ENCODE measurements at places on chromosomes 1 and 21.

GRCh38 chr1:196105901-196106300 is 502.3 kb downstream of the KCNT2 start:
- DNase-seq = no peak

DNA sequence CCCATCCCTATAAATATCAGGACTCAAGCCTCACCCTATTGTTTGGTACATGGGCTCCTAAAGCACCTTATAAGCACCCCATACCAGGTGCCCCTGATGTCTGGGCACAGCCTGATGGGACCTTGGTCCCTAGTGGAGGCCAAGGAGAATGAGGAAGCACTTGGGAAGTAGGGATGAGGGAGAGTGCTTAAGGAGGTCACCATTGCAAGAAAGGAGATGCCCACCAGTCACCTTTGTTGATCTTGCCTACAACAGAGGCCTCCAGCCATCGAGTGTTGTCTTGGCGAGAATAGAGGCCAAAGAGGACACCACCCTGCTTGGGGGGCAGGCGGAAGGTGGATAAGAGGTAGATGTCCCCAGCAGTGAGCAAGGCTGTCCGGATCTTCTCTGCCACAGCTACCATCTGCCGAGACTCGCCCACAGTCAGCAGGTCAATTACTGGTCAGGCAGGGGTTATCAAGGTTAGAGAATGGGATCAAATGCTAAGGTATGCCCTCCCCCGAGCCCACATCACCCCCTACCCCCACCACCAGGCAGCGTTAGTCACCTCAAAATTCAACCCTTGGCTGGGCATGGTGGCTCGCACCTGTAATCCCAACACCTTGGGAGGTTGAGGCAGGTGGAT is 1.6 kb downstream of the THBS3 start:
- DNase-seq = no peak

DNA sequence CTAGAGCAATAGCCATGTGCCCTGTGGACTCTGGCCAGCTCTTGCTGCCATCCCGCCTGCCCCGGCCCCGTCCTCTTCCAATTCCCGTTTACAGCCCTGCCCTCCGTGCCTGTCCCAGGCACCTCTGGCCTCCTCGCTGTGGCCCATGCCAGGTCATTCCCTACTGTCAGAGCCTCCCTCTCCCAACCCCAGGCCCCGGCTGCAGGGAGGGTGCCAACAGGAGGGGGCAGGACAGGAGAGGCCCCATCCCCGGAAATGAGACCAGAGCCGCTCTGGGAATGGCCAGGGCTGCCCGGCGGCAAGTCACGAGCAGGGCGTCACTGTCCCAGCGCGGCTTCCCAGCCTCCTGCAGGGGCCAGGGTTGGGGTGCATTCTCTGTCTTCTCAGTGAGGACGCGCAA is 23.5 kb upstream of the TSPEAR start:
- no peak for DNase-seq

DNA sequence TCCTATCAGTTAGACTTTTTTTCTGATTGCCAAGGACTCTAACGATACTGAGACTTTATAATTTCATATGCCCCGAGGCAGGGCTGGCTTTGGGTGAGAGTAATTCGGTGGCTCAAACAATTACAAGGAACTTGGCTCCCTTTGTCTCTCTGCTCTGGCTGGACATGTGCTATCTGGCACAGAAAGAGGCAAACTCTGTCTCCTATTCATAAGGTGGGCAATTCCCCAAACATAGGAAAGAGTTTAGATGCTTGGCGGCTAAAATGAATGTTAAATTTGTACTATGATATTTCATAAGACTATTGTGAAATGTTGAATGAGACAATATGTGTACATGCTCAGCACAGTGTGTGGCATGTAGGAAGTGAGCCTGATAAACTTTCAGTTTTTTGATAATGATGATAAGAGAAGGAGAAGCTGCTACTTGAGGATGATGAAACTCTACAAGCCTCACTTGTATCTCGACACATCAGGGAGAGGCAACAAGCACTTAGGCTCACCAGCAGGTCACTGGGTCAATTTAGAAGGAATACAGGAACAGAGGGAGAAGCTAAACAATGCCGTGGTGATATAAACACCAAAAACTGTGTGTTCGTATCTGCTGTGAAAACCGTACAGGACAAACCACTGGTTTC is 12.6 kb upstream of the NTPCR start:
- DNase-seq = no peak

DNA sequence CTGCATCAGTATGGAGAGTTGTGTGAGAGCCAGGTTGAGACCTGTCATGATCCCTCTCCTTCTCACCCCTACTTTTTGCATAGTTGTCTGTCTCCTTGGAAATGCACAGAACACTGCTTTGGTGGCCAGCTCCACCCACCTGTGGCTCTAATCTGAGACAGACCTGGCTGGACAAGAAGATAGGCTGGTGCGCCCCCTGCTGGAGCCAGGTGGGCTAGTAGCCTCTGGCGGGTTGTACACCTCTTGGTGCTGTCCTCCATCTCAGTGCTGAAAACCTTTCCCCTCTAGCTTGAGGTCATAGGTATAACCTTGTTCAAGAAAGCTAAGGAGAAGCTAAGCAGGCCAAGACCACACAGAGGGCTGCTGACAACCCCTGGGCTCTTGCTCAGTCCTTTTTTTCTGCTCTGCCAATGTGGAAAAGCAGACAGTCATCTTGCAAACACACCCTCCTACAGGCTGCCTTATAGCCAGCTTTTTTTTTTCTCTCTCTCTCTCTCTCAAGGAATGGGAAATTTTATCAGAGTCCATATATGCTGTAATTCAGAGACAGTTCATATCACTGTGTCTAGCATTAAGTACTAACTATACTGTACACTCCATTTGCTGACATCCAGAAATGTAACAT is 58.8 kb upstream of the SPATA6 start:
- DNase-seq = no peak

GRCh38 chr1:236608930-236609726 is 4.8 kb upstream of the HEATR1 start:
- DNase-seq = no peak

GRCh38 chr1:6104631-6105030 is 58.9 kb downstream of the KCNAB2 start:
- DNase-seq = no peak

DNA sequence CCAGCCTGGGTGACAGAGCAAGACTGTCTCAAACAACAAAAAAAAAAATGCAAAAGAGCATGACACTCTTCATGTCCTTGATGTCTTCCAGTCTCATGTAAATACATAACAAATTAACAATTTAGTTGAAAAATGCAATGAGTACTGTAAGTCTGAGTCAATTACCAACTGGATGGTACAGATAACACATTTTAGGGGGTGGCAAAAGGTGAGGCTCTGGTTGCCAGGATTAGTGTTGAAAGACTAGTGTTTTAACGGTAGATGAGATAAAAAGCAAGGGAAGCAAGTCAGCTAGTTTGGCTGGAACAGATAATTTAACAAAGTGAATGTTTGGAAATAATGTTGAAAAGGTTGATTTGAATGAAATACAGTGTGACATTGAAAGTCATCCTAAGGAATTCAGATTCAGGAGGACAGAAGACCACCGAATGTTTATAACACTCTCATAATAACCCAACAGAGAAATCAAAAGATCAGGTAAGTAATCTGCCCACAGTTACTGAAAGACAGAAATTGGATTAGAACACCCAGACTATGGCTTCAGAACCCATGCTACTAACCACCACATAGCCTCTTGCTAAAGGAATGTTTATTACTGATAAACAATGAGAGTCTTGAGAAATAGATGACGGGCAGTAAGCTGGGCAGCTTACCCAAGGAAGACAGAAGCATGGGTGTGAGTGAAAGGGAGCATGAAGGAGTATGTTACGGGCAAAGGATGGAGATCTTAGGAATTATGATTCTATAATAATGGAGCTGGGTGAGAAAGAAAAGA is 312.4 kb downstream of the HMCN1 start:
- DNase-seq = no peak
